Right lung (tissue), 10 donors: ENCODE measurements at places on chromosomes 2 and 18. TPM values are rescaled to one million over a fixed set of nuclear protein-coding genes. Genes with fewer than 3 reads are reported as not detected.

DNA sequence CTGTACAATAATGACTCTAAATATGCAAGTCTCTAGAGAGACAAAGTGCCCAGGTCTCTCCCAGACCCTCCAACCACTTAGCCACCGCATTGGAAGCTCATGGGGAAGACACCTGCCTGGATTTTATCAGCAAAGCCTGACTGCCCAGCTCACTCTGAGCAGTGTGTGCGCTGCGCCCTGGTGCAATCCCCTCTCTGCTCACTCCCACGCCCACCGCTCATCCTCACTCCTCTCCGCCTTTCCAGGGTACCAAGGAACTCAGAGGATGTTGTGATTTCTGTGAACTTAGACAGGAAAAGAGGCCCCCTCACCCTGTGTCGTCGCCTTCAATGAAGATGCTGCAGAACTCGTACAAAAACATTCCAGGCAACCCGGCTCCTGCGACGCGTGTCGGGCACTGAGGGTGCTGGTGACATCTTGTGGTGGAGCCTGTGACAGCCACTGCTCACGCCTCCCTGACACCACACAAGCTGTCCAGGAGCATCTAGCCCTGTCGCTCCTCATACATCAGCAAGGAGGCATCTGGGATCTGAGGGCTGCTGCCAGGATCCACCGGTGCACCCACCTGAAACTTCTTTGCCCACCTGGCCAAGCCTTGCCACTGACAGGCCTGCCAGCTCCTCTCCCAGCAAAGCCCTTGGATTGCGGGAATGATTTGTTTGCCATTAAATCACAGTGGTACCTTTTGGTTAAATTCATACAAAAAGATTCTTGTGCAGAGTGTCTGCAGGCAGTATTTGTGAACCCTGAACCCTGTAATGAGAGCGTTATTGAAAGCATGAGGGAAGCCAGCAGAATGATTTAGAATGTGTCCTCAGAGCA, 220.4 kb downstream of the ZNF516 start:
- no peak for DNase-seq

Gene STAT4
- polyA plus RNA-seq = 11.0 TPM

DNA sequence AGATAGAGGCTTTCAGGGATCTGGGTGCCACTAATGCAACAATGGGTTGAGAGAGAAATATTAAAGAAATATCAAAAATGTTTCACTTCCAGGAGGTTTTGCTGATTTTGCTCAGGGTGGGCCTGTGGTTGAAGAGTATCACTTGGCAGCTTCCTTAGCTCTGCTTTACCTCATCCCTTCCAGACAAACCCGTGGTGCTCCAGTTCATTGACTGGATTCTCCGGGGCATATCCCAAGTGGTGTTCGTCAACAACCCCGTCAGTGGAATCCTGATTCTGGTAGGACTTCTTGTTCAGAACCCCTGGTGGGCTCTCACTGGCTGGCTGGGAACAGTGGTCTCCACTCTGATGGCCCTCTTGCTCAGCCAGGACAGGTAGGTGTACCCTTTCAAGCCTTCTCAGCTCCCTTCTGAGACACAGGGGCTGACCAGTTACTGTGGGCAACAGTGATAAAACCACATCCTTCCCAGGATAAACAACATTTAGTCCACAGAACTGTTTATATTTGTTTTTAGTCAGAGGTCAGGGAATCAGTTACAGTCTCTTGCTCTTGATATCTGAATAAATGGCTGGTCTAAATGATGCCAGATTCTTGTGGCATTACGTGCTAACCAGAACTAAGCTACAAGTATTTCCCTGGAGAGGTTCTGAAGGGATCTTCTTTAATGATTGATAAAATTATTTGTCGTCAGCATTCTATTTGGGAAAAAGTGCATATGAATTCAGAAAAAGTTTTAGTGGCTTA, 7.0 kb downstream of the SLC14A1 start:
- DNase-seq = no peak

- DNase-seq = peak; percentile 70
Measured at GRCh38 chr2:8216397-8216796, 465.5 kb upstream of the ID2 start.

DNA sequence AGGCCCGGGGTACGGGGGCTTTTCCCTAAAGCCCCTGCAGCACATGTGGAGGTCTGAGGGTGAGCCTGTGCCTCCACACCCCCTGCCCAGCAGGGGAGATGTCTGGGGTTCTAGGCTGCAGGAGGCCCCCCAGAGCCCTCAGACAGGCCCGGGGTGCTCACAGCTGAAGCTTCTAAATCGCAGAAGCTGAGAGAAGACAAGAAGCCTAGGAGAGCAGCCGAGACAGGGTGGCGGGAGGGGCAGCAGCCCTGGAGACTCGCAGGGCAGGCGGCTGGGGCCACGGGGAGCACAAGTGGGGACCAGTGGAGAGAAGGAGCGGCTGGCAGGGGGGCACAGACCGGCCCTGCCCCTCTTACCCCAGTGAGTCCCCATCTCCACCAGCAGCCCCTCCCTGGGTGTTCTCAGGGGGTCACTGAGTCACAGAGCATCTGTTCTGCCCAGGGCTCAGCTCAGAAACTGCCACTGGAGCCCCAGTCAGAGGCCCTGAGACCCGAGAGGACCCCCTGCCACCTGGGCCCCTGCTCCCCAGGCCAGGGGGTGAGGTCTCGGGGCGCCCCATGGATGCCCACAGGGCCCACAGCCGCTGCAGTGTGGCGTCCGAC, 26.1 kb downstream of the GPC1 start:
- no peak for DNase-seq

DNA sequence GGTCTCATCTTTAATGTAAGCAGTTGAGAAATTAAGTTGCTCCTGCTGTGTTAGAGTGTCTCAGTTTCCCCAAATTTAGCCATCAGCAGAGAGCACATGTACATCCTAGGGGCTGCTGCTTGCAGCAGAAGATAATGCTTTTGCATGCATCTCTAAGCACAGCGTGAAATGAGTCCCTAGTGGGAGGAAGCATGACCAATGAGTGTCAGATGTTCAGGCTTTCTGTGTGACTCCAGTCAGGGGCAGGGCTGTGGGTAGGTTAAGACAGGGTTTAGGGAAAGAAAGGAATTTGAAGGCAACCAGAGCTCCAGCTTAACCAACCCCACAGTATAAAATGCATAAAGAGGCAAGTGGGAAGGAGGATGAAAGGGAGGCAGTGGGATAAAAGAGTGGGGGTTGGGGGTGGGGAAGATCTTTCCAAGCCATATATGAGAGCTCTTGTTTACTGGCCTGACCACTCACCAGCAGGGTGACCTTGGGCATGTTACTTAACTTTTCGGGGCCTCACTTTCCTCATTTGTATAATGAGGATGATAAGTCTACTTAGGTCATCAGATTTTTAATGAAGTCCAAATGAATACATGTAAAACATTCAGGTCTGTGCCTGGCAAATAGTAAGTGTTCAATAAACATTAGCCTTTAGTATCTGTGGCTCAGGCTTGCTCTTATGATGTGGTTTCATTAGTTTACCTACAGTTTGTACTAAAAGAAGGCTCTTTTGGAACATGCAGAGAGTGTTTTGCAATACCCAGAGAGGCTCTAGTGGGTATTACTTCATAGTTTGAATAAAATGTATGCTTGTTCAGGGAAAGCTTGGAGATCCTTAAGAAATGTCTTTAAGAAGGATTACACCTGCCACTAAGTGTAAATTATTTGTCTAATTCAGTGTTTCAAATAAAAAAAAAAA, 42.7 kb upstream of the PELI1 start:
- DNase-seq = peak; percentile 42

DNA sequence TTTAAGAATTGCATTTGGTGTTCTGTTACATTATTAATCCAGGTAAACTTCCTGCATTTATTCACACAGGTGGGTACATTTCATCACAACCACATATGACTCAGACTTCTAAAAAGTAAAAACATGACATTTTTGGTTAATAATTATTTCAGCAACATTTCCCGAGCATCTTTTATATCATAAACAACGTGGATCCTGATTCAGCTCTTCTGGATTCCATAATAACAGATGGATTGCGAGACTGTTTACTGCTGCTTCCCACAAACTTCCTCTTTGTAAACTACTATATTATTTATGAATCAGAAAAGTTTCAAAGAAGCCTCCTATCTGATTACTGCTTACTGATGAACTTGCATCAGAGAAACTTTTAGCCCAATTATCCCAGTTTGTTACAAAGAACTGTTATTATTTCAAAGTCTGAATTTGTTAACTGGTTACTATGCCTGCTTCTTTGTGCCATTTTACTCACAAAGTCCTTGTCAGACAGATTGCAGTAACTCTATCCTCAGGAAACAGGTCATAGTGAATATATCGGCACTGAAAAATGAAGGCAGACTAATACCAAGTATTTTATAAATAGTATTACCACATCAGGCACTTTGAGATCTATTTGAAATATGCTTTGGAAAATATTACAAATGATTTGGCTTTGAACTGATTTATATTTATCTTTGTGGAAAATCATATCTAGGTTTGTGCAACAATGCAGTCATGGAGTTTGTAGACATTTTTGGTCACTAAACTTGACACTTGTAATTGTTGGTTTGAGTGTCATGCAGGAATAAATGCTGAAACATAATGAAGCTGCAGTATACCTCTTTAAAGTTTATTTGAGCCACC, 511.6 kb downstream of the PLCL1 start:
- no peak for DNase-seq

- no peak for DNase-seq
Measured at GRCh38 chr2:183408562-183408961, 284.3 kb downstream of the NUP35 start.

- no peak for DNase-seq
Measured at GRCh38 chr2:176164611-176165369, 7.7 kb downstream of the HOXD3 start.

Gene C2orf78
- polyA plus RNA-seq = not detected

GRCh38 chr2:148614014-148614321, 30.6 kb upstream of the EPC2 start:
- no peak for DNase-seq

GRCh38 chr2:39530411-39530866, 93.4 kb upstream of the MAP4K3 start:
- DNase-seq = no peak

Gene ARHGEF4
- 4.1 TPM for polyA plus RNA-seq

DNA sequence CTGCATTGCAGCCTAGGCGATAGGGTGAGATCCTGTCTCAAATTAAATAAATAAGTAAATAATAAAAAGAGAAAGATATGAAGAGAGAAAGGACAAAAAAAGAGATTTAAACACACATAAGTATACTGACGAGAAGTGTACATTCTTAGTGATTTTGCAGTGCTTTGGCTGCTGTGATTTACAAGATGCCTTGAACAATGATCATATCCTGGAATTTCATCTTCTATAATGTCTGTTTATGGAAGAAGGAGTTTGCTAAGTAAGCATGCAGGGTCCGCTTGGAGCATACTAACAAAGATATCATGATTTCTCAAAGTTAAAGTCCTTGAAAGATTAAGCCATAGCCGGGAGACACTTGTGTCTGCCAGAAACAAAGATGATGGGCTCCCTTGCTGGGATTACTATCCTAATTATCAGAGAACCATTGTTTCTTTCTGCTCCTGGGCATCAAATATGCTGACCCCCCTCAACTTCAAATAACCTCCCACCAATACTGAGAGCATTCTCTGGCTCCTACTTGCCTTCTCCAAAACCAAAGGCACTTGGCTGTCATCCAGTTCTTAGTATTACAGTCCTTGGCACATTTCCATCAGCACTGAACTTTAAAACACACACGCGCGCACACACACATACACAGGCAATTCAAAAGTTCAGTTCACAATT, 47.5 kb upstream of the STAM2 start:
- DNase-seq = peak; percentile 89

DNA sequence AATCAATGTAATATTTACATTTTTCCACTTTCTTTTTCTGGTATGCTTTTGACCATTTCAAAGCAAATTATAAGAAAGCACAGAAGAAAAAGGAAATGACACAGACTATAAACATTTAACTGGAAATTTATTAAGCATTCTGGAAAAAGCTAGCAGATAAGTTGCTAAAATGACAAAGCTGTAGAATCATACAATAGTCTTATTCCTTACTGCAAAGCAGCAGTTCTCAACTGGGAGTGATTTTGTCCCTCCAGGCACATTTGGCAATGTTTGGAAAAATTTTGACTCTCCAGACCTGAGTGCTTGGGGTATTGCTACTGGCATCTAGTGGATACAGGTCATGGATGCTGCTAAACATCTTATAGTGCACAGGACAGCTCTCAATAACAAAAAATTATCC, 75.1 kb downstream of the MBD5 start:
- DNase-seq = no peak

DNA sequence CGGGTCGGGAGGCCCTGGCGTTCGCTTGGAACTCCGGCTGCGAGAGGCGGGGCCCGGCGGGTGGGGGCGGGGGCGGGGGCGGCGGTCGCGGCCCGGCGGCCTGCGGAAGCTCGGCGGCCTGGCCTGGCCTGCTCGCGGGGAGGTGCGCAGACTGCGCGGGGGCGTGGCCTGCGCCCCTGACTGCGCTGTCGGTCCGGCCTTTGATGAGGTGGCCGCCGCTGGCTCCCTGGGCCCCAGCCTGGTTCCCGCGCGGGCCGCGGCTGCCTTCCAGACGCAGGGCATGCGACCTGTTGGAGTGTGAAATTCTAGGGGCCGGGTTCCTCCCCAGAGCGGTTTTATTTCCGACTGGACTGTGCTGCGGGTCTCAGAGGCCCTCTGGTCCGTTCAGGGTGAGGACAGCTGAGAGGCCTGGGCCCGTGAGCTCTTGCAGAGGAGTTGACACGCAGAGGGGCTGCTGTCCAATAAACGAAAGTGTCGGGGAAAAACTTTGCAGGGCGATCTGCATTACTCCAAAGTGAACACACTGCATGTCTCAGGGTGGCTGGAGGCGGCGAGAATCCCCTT, 629 bp downstream of the NRBP1 start:
- DNase-seq = peak; percentile 78

GRCh38 chr18:75164479-75164878, 44.5 kb downstream of the PTGR3 start:
- no peak for DNase-seq

Gene GTF2A1L
- polyA plus RNA-seq = 0.88 TPM

Gene SLC11A1
- polyA plus RNA-seq = 1.0 TPM

Gene SERPINB3
- not detected for polyA plus RNA-seq
